ENCODE measurements at places on chromosomes 13 and 19.

- DNase-seq: no peak
Observed at GRCh38 chr13:67934617-67935330, 704.6 kb upstream of the PCDH9 start.

- DNase-seq: no peak
Observed at GRCh38 chr13:27663947-27664346, 42.3 kb downstream of the POLR1D start.

DNA sequence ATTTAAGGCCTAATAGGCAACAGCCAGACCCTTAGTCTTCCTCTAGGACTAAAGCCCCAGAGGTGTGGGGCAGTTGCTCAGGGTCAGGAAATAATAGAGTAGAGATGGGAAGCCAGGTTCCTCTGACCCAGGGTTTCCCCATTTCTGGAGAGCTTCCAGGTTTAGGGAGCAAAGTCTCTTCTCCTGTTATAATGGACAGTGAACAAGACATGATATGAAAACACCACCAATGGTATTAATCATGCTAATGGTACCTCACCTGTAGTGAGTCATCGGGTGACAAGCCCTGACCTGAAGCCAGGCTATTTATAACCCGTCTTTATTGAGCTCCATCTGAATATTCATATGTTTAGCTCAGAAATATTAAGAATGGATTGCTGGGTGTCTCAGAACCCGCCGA, 24.6 kb downstream of the BICRA start:
- no peak for DNase-seq

- no peak for DNase-seq
Observed at GRCh38 chr19:17109962-17110598, 34.5 kb downstream of the MYO9B start.

- DNase-seq: no peak
Observed at GRCh38 chr13:38348861-38349389, 726 bp upstream of the UFM1 start.

- DNase-seq: no peak
Observed at GRCh38 chr19:4051175-4052101, 15.3 kb downstream of the ZBTB7A start.

GRCh38 chr13:89239361-89240127, 1568.4 kb downstream of the SLITRK5 start:
- DNase-seq: no peak

DNA sequence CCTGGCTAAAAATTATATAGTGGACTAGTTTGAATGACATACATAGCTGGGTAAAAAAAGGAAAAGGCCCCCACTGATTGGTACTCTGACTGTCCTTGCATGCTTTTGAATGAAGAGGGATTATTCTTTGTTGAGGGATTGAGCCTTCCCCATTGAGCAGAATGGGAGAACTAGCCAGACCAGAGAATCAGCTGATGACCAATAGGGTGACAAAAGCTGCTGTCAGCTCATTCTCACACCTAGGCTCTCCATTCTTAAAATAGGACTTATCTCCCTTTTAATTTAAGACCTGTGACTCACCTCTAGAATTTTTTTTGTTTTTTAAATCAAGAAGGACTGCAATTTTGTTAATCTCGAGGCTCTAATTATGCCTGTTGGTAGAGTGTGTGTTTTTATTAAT, 79.3 kb downstream of the CRYL1 start:
- DNase-seq: no peak

GRCh38 chr13:23963947-23964346, 66.6 kb upstream of the C1QTNF9B start:
- DNase-seq: no peak

- DNase-seq: no peak
Observed at GRCh38 chr19:35585848-35586247, at the start of gene PMIS2. PMIS2 (plus strand) TSS chr19:35586173; CDS start chr19:35586260, 87 bp downstream.

- peak; percentile 15 for DNase-seq
Observed at GRCh38 chr19:37983153-37983552, 76.1 kb downstream of the SIPA1L3 start.

DNA sequence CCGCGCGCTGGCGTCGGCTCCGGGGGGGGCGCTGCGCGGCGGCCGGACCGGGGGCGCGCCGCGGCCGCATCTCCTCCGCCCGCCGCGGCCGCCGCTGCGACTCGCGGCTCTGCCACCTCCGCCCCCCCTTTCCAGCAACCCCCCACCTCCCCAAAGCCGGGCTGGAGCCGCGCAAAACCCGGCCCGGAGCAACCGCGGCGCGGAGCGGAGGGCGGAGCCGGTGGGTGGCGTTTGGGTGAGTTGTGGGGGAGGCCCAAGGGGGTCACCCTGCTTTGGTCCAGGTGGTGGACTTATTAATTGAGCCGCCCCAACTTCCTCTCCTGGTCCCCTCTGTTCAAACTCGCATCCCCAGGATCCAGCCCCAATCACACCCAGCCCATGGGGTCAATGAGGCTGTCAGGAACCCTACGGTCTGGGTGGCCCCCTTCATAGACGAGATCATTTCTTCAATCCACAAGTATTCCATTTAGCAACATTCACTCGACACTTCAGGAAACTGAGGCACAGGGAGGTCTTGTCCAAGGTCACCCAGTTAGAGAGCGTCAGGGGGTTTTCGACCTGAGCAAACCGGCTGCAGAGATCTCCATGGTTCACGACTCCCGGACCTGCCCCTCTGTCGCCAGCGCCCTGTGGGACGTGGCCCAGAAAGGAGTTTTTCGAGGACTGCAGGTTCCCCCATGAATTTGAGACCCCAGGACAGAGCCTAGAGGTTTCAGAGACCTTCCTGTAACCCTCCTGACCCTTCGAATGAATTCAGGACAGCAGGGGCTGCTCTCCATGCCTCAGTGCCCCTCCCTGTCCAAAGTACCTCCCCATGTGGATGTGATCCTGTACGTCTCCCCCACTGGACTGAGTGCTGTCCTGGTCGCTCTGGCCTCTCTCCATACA, 22.4 kb upstream of the SEMA6B start:
- no peak for DNase-seq

GRCh38 chr13:98922306-98922705, 55.6 kb downstream of the DOCK9 start:
- DNase-seq: no peak

GRCh38 chr19:41373993-41374392, 2.3 kb upstream of the TMEM91 start:
- DNase-seq: peak; percentile 89

DNA sequence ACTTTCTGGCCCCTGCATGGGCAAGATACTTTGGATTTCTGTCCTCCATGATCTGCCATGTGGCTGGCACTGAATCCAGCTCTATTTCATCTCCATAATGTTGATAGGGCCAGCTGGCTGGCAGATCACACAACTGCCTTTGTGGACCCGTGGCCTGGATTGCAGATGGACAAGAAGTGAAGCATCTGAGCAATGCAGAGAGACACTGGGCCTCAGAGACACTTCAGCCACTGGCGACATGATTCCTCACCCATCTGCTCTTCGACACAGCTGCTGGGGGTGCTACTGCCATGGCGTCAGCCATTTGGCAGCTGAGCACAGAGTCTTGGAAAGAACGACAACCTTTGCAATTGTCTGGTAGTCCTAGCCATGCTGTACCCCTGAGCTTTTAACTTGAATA, 79.5 kb upstream of the MYO16 start:
- DNase-seq: no peak

- no peak for DNase-seq
Observed at GRCh38 chr13:52932649-52933048, 84.2 kb upstream of the PCDH8 start.

GRCh38 chr19:42985588-42985987, 40.7 kb downstream of the PSG11 start:
- no peak for DNase-seq

GRCh38 chr19:34474233-34474989, 7.1 kb upstream of the WTIP start:
- no peak for DNase-seq

DNA sequence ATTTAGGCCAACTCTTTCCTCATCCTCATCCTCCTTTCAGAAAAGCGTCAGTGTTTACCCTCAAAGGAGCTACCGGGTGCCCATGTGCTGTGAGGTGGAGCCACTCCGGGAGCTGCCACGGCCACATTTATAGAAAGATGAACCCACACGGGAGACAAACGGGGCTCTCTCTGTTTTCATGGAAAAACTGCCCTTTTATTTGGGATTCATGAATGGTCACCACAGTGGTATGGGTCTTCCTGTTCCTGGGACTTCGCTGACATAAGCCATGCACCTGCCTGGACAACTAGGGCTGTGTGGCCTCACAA, 224.2 kb downstream of the ZIC5 start:
- DNase-seq: no peak

DNA sequence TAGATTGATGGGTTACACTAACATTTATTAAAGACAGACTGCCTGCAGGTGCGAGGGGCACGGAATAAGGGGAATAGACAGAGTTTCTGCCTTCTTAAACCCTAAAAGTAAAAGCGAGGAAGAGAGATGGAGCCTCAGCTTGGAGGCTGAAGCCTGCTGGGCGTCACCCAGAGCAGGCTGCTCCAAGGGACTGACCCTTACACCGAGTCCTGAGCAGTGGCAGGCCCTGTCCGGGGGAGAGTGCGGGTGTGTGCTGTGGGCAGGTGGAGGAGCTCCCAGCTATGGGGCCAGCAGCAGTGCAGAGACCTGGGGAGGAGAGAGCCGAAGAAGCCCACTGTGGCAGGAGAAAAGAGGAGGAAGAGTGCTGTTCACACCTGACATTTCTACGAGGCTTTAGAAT, 86.4 kb downstream of the SOX1 start:
- DNase-seq: no peak

DNA sequence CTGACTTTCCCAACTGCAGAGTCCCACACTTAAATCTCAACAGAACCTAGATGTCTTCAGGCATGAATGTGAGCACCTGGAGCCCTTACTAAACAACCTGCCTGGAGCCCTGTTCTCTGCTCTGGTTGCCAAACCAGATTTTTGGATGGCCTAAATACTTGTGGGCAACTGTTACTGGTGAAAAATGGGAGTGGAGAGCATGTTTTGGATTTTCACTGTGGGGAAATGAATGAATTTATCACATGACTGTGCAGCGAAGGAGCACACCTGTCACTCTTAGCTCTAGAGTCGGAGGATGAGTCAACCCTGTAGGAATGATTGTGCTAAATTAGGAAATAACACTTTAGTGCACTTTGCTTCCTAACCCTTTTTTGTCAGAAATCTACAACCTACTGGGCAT, 30.3 kb downstream of the SHISA2 start:
- no peak for DNase-seq

GRCh38 chr19:34171539-34171876, 796 bp upstream of the LSM14A start:
- peak; percentile 59 for DNase-seq

DNA sequence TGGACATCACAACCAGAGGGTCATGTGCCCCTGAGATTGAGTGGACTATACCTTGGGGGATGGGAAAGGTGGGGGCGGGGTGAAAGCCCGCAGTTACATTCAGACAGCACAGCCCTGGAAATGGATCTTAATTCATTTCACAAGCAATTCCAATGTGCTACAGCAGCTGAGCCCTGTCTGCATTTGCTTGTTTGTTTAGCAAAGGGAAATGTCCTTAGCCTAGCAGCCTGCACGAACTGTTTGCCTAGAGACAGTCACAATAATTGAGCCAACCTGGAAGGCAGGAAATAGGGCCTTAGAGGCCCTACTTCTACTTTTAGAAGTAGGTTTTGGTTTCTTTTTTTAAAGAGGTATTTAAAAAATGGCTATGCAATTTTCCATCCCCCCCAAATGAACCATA, 177.3 kb upstream of the KL start:
- no peak for DNase-seq

DNA sequence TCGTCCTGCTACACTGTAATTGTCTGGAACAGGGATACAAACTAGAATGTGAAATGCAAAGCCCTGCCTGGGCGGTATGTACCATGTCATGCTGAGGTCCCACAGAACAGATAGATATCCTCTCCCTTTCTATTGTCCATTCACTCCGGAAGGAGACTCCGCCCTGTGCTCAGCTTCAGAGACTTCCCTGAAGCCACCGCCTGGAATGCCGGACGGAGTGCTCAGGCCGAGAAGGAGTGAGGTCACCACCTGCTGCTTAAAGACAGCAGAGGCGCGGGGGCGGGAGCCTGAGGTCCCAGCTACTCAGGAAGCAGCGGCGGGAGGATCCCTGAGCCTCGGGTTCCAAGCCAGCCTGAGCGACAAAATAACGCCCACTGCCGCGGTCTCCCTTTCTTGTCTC, 890 bp upstream of the ZNF611 start:
- no peak for DNase-seq

DNA sequence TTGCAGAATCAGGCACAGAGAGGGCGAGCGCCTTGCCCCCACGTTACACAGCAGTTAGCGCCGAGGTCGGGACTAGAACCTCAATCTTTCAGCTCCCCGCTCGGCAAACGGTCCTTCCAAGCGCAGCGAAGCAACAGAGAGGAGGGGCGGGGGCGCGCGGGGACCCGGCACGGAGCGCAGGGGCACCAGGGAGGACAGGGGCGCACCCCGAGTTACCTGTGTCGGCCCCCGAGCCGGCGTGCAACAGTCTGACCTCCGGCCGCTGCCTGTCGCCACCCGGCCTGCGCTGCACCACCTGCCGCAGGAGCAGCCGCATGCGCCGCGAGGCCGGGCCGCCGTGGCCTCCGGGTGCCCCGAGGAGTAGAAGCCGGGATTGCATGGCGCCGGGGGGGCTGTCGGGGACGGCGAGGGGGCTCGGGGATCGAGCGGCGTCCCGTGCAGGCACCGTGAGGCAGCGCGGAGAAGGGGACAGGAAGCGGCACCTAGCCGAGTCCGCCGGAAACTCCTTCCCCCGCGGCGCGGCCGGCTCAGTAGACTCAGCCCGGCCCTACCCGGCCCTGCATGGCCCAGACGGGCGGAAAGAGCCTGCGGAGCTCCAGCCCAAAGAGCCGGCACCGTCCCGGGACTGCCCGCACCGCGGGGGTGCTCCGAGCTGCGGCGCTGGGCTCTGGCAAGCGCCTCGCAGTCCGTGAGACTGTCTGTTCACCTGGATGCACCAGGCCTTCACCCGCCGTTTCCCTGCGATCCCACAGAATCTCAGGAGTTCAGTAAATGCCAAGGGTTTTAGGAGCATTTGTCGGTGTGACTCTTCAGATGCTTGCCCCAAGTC, at the start of gene VWA8:
TSS of gene VWA8 (minus strand) at position 473 of the 829 bp plus-strand sequence. CDS start at position 379, 94 bp downstream.
- peak; percentile 26 for DNase-seq

DNA sequence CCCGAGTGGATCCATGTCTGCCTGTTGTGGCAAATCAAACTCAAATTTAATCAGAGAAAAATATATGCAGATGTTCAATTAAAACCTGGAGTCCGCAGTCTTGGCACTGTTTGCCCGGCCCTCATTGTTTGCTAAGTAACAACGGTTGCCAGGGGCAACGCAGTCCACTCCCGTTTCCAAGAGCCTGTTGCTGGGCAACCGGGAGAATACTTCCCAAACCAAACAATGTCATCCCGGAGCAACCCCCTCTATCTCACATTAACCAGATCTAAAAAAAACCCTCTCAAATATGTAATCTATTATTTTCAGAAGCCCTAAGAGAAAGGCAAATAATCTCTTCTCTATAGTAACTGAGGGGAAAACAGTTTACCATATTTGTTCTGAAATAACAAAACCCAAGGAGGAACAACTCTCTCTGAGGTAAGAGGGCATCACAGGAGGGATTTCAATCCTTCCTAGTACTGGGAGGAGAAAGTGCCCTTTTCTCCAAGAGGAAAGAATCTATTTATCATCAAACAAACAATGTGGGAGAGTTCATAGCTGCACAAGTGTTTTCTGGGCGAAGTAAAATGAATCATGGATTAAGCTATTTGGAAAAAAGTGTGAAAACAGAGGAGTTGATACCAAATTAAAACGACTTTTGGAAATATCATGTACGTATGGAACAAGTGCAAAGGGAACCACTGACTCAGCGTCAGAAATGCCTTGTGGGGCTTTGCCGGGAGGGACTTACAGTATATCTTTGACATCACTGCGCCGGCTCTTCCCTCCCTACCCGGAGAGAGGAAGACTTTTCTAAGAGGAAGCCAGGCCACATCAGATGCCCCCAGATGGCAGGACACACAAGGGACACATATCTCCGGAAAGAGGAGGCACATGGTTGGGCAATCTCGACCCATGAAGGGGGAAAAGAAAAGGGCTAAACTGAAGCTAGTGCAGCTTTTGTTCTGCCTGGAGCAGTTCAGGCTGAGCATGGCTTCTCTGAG, 43.3 kb downstream of the RFX2 start:
- DNase-seq: no peak

Data from HFF-Myc (cell line).